Activated naive CD8-positive, alpha-beta T cell treated with anti-CD3 and anti-CD28 coated beads, Interleukin-2, amount 50 U/mL, for 24 hours (primary cell): ENCODE measurements at places on chromosomes 2 and 18.

DNA sequence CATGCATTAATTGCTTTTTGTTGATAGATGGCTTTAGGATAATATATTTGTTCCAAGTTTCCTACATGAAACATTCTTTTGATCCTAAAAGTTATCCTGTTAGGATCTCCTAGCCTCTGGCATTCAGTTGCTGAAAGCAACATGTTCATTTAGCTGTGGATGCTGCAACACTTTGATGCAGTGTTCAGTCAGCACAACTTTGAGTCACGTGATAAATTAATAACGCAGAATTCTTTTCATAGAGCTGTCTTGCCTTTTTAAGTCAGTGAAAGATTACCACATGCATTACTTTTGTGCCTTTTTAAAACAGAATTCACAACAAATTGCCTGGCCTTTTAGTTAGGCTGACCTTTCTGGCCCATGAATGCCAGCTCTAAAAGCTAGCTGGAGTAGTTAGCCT, 1467.9 kb upstream of the ZEB2 start:
- H3K36me3 ChIP-seq: no peaks in the 10 kb centered on the region
- no peaks in the 10 kb centered on the region for H3K4me1 ChIP-seq
- DNase-seq: no peak
- no peak overlapping the region for H3K4me3 ChIP-seq
- no peaks in the 10 kb centered on the region for H3K27me3 ChIP-seq

DNA sequence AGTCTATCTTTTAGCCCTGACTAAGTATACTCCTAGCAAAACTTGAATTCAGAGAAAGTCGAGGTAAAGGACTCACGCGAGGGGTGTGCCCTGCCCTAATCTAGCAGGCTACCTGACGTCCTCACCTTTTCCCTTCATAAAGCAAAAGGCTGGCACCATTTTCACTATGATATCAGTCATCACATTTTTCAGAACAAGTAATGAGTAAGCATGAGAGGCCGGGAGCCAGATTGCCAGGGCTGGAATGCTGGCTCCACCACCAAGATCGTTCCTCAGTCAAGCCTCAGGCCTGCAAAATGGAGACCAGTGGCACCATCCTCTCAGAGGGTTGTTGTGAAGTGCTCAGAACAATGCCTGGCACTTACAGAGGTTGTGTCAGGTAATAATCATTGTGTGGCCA, 18.7 kb upstream of the NCKAP5 start:
- peaks cover 2% of the 10 kb centered on the region for H3K27me3 ChIP-seq
- H3K36me3 ChIP-seq: no peaks in the 10 kb centered on the region
- H3K4me3 ChIP-seq: no peak overlapping the region
- DNase-seq: no peak

GRCh38 chr2:212958757-212959295, 192.6 kb downstream of the IKZF2 start:
- no peak overlapping the region for H3K4me3 ChIP-seq
- no peaks in the 10 kb centered on the region for H3K27me3 ChIP-seq
- peak overlapping the region; percentile 35 for H3K27ac ChIP-seq
- no peak for DNase-seq
- H3K36me3 ChIP-seq: no peaks in the 10 kb centered on the region
- peaks cover 46% of the 10 kb centered on the region for H3K4me1 ChIP-seq

DNA sequence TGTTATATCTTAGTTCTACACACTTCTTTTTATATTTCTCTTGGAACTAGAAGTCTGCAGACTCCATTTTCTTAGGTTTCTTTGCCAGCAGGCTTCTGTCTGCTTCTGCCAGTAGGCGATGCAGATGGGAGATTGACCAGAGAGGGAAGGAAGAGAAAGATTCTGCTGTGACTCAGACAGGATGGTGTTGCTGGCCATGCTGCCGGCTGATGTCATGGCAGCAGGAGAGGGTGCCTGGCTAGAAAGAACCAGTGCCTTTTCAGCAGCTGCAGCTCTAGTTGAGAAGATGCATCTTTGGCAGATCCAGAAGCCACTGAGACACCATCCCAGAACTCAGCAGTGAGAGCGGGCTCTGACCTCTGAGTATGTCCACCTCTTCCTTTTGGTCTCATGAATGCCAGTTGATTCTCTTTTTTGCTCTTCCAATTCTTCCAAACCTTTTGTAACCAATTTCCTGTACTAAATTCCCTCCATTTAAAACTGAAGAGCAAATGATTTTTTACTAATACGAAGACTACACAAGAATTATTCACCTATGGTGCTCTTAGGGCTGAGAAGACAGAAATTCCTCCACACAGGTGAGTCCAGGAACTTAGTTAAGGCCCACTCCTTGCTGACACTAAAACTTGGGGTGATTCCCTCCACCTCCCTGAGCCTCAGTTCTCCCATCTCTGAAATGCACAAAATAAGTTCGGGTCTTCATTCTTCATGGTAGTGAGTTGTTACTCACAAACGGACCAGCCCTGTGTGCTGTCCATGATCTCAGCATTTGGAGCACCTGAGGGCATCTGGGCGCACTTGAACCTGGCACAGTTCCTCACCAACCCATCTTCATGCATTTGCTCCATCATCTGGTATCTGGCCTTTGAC, 200.7 kb downstream of the MYCN start:
- H3K27me3 ChIP-seq: peaks cover 2% of the 10 kb centered on the region
- no peak overlapping the region for H3K4me3 ChIP-seq
- H3K27ac ChIP-seq: no peak overlapping the region
- DNase-seq: no peak
- H3K36me3 ChIP-seq: no peaks in the 10 kb centered on the region
- no peaks in the 10 kb centered on the region for H3K4me1 ChIP-seq

DNA sequence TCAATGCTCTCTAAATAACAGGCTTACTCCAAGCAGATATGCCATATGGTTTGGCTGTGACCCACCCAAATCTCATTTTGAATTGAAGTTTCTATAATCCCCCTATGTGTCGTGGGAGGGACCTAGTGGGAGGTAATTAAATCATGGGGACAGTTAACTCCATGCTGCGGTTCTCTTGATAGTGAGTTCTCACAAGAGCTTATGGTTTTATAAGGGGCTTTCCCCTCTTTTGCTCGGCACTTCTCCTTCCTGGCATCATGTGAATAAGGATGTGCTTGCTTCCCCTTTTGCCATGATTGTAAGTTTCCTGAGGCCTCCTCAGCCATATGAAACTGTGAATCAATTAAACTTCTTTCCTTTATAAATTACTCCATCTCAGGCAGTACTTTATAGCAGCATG, 302.7 kb upstream of the ZC3H15 start:
- no peak overlapping the region for H3K27ac ChIP-seq
- H3K4me1 ChIP-seq: peaks cover 5% of the 10 kb centered on the region
- H3K4me3 ChIP-seq: no peak overlapping the region
- peaks cover 2% of the 10 kb centered on the region for H3K36me3 ChIP-seq
- no peaks in the 10 kb centered on the region for H3K27me3 ChIP-seq
- DNase-seq: no peak

DNA sequence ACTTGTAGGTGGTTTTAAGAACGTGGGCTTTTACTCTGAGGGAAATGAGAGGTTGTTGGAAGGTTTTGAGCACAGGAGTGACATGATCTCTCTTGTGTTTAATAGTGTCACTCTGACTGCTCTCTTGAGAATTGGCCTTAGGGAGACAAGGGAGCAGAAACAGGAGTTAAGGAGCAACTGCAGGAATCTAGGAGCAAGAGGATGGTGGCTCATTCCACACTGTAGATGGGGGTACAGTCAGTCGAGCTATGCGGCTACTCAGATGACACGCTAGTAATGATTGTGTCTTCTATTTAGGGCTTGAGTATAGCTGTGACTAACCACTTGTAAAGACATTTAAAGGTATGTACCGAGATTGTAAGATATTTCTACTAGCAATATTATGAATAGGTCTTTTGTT, 87.4 kb downstream of the RPRM start:
- no peaks in the 10 kb centered on the region for H3K4me1 ChIP-seq
- H3K27ac ChIP-seq: no peak overlapping the region
- no peak for DNase-seq
- H3K4me3 ChIP-seq: no peak overlapping the region
- H3K36me3 ChIP-seq: no peaks in the 10 kb centered on the region
- no peaks in the 10 kb centered on the region for H3K27me3 ChIP-seq

- peaks cover 2% of the 10 kb centered on the region for H3K27me3 ChIP-seq
- H3K4me3 ChIP-seq: no peak overlapping the region
- no peak overlapping the region for H3K27ac ChIP-seq
- peaks cover 2% of the 10 kb centered on the region for H3K36me3 ChIP-seq
These were observed 37.7 kb upstream of the TBC1D8 start for GRCh38 chr2:101188683-101189405.

- peaks cover 4% of the 10 kb centered on the region for H3K27me3 ChIP-seq
- H3K27ac ChIP-seq: no peak overlapping the region
- H3K36me3 ChIP-seq: no peaks in the 10 kb centered on the region
These were observed 139.4 kb downstream of the MTCL1 start for GRCh38 chr18:8844721-8845148.

- no peak for DNase-seq
- H3K27me3 ChIP-seq: peaks cover 2% of the 10 kb centered on the region
- H3K27ac ChIP-seq: no peak overlapping the region
- no peak overlapping the region for H3K4me3 ChIP-seq
These were observed 128.5 kb upstream of the SH3BP4 start for GRCh38 chr2:234823196-234823876.

GRCh38 chr2:180012523-180012922, 5.4 kb upstream of the CWC22 start:
- no peaks in the 10 kb centered on the region for H3K36me3 ChIP-seq
- H3K4me3 ChIP-seq: no peak overlapping the region
- H3K27ac ChIP-seq: no peak overlapping the region
- peaks cover 4% of the 10 kb centered on the region for H3K4me1 ChIP-seq
- peaks cover 3% of the 10 kb centered on the region for H3K27me3 ChIP-seq

DNA sequence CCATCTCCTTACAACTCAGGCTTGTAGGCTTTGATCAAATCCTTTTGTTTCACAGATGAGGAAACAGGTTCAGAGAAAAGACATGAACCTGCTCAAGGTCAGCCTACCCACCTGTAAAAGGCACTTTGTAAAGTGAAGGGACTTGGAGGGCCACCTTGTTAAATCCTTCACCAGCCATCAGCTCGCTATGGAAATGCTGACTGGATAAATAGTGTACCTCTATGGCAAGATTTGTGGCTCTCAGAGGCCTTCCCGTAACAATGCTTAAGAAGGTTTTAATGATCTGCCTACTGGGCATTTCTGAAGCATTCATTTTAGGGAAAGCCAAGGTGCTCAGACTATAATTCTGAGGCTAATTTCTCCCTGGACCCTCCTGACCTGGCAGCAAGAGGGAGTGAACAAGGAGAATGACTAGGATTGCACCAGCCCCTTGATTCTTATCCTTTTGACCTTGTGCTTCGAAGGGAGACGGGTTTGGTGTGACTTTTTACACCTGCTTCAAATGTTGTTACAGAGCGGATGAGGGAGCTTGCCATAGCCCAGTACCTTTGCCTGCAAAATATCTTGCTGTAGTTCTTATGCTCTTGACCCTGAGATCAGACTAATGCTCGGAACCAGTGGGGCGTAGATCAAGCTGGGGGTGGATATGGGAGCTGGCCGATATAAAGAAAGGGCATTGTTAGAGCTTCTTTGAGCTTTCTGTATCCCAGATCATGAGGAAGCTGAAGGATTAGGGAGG, 90.9 kb upstream of the CXCR4 start:
- no peak overlapping the region for H3K4me3 ChIP-seq
- peaks cover 12% of the 10 kb centered on the region for H3K36me3 ChIP-seq
- no peaks in the 10 kb centered on the region for H3K27me3 ChIP-seq

- DNase-seq: no peak
- H3K36me3 ChIP-seq: no peaks in the 10 kb centered on the region
- no peak overlapping the region for H3K4me3 ChIP-seq
- H3K27me3 ChIP-seq: no peaks in the 10 kb centered on the region
- H3K4me1 ChIP-seq: no peaks in the 10 kb centered on the region
These were observed 45.3 kb downstream of the IMPA2 start for GRCh38 chr18:12026562-12026961.

- no peaks in the 10 kb centered on the region for H3K36me3 ChIP-seq
- no peak overlapping the region for H3K4me3 ChIP-seq
- H3K4me1 ChIP-seq: no peaks in the 10 kb centered on the region
- H3K27me3 ChIP-seq: peaks cover 4% of the 10 kb centered on the region
- no peak overlapping the region for H3K27ac ChIP-seq
These were observed 100.2 kb downstream of the ZBTB7C start for GRCh38 chr18:48308755-48309575.

DNA sequence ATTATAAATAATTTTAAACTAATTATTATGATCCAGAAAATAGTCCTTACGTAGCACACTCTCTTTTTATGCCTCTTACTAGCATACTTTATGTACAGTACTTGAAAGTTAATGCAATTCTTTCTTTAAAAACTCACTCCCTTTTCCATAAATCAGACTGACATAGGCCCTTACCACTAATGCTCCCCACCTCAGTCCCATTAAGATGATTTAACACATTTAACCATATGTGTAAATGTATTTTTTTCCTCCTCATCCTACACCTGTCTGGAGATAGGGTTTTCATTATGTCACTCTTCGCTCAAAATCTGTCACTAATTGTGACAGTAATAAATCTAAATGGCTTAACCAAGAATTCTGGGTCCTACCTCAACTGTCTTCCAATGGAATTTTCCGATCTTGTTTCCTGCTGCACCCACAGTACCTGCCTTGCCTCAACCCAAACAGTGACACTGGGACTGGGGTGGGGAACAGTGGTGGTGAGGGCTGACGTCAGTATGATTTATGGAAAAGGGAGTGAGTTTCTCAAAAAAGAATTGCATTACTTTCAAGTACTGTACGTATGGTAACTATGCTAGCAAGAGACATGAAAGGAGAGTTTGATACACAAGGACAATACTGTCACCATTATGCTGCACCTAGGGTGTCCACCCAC, 25.1 kb downstream of the EFEMP1 start:
- H3K4me3 ChIP-seq: no peak overlapping the region
- no peaks in the 10 kb centered on the region for H3K4me1 ChIP-seq
- H3K27me3 ChIP-seq: no peaks in the 10 kb centered on the region
- DNase-seq: no peak
- H3K27ac ChIP-seq: no peak overlapping the region

DNA sequence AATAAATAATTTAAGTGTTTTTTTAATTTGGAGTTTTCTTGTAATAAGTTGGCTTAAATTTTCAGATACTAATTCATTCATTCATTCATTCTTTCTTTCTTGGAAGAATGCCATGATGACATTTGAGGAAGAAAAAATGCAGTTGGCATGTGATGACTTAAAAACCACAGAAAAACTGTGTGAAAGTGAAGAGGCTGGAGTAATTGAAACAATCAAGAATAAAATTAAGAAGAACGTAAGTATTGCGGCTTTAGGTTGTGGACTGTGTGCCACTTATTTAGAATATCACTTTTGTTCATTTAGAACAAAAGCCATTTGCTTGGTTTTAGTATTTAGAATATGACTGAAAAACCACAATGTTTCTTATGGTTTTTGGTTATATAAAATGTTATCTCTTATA, 51.4 kb downstream of the TTC39C start:
- DNase-seq: no peak
- H3K27me3 ChIP-seq: no peaks in the 10 kb centered on the region
- H3K4me1 ChIP-seq: peaks cover 72% of the 10 kb centered on the region
- no peak overlapping the region for H3K27ac ChIP-seq
- no peak overlapping the region for H3K4me3 ChIP-seq

DNA sequence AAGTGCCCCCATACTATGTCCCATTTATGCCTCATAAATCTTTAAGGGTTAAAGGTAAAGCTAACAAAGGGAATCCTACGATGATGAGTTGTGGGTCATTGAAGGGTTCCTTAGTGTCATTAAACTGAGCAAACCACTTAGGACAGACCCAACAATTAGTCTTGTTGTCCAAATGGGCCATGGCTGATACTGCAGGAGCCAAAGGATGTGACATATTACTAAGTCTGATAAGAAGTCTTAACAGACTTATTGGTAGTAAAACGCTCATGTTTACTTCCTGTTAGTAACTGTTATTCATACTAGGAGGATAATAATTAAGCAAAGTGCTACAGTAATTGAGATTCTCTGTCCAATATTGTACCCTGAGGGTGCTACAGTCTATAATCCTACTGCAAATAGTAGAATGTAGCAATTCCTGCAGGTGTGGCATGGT, 96.8 kb downstream of the PTPN4 start:
- H3K27me3 ChIP-seq: no peaks in the 10 kb centered on the region
- H3K36me3 ChIP-seq: peaks cover 19% of the 10 kb centered on the region
- DNase-seq: no peak
